ENCODE measurements at places on chromosomes 5 and 9.
A peak's percentile ranks its signal among the peaks of the same experiment; 100 is the strongest.

DNA sequence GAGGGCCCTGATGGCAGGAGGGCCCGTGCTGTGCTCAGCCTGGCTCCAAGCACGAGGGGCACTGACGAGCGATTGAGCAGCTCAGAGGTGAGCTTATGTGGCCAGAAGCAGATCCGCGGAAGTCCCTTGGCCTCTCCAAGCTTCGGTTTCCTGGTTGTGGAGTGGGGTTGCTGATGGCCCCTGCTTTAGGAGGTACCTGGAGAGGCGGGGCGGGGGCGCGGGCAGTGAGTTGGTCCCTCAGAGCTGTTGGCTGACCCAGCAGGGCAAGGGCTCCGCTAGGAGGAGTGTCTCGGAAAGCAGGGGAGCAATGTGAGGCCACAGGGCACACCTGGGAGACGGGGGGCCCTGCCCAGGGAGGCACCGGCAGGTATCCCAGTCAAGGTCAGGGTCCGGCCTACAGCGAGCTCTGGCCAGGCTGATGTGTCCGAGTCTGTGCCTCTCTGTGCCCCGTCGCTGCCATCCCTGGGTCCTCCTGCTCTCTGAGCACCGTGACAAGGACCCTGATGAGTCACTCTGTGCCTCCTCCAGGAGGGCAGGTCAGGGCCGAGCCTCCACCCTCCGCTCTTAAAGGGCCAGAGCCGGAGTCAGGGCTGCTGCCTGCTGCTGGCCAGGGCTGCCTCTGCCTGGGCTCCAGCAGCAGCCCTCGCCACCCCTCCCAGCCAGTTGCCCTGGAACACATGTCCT is 14.8 kb downstream of the NCS1 start:
- DNase-seq, result no peak

- DNase-seq, result peak; percentile 86
Observed at GRCh38 chr9:113581865-113582697, 118.6 kb downstream of the RGS3 start.

DNA sequence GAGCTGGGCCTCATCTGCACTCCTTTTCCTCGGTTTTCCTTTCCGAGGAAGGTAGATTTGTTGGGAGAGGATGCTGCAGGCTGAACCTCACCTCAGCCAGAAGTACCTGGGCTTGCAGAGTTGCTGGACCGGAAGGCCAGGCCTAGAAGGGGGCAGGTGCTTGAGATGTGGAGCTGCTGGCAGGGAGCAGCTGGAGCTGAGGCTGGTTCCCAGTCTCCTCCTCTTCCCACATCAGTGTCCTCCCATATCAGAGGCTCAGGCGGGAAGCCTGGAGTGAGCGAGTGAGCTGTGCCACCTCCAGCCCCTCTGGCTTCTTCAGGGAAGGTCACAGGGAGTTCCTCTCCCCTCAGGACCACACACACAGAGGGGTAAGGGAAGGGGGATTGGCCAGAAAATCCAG is 259.4 kb downstream of the GADD45G start:
- no peak for DNase-seq

DNA sequence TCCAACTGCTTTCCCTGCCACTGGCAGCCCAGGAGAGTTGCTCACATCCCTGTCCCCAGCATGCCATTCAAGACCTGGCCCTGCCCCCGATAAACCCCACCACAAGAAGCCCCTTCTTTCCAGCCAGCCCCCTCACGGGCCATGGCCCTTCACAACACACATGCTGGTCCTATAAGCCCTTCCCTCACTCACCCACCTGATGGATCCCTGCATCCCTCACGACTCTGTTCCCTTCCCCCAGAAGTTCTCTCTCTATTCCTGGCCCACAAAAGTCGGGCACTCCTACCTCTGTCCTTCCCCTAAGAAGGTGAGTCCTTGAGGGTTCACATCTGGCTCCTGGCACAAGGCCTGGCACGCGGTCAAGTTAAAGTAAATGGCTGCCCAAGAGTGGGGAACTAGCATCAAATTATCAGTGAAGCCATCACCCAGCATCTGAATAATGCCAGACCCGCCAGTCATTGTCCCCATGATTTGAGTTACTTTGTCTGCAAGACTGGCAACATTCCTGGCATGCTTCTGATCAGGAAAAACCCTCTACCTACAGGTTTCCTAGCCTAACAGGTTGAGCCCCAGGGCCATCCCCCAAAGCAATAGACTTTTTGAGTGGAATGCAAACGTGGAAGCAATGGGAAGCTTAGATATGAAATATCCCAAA is 65.9 kb downstream of the CRB2 start:
- no peak for DNase-seq

DNA sequence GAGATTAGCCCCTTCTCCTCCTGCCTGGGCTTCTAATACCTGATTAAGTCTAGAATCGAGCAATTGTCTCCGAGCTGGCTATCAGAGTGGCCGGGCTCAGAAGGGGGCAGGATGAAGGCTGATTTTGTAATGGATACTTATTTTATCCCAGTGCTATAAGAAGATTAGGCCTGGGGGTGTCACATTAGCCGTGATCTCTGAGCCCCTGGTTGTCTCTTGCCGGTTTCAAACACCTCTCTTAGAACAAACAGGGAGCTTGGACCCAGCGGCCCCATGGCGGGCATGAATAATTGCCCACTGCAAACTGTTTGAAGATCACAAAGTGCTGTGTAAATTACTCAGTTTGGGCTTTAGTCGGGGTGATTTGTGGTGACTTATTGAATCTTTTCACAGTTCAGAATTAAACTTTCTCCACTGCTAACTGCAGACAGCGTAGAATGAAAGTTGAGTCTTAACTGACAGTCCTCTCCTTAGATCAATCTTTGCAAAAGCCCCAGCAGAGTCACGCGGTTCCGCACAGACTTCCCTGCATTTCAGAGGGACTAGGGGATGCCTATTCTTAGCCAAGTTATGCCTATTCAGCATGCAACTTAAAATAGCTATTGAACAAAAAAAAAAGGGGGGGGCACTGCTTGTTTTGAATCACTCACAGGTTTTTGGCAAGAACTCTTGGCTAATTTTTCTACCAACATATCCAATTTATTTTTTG is 200.6 kb upstream of the IRX1 start:
- DNase-seq, result no peak

- peak; percentile 10 for DNase-seq
Observed at GRCh38 chr9:10612641-10613398, at the start of gene PTPRD. Gene PTPRD, minus strand, starts transcription at chr9:10613002.

DNA sequence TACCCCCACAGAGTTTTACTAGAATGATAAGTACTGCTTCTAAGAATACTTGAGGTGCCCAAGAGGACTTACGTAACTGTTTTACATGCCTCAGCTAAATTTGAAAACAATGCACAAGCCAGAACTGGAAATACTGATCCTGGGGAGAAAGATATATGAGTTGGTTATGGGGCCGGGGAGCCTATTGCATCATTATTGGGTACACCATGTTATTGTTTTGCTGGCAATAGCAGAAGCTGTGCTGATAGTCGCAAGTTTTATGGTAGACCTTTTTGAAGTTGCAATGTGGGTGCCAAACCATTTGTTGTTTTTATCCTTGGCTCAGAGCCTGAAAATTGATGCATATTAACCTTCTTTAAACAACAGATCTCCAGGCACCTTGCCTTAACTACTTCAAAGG is 108.4 kb upstream of the DHFR start:
- DNase-seq, result no peak

DNA sequence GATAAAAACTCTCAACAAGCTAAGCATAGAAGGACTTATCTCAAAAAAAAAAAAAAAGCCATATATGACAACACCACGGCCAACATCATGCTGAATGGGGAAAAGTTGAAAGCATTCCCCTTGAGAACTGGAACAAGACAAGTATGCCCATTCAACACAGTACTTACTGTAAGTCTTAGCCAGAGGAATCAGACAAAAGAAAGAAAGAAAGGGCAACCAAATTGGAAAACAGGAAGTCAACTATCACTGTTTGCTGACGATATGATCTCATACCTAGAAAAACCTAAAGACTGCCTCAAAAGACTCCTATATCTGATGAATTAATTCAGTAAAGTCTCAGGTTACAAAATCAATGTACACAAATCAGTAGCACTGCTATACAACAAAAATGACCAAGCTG is 24.6 kb upstream of the PTGER4 start:
- no peak for DNase-seq

DNA sequence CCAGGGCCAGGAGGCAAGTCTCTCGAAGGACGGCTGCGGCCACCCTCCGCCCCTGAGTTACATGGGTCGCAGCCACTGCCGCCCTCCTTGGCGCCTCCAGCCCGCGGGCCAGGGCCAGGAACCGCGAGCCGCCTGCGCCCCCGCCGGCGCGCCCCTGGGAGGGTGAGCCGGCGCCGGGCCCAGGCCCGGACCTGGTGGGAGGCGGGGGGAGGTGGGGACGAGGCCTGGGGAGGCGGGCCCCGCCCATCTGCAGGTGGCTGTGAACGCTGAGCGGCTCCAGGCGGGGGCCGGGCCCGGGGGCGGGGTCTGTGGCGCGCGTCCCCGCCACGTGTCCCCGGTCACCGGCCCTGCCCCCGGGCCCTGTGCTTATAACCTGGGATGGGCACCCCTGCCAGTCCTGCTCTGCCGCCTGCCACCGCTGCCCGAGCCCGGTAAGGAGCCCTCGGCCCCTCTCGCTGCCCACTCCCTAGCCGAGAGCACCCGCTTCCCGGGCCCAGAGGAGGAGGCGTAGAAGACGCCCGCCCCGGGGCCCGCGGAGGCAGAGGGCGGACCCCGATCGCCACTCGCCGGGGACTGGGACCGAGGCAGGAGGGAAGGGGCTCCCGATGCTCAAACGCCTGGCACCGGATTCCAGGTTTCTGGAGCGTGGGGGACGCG is at the start of gene ASS1:
Gene ASS1, plus strand, starts transcription at position 397 of the 657 bp plus-strand sequence. CDS start 7,268 bp downstream, outside the sequence.
- DNase-seq, result peak; percentile 47

All from activated naive CD8-positive, alpha-beta T cell treated with anti-CD3 and anti-CD28 coated beads, Interleukin-2, amount 50 U/mL, for 24 hours (primary cell).